ENCODE measurements at places on chromosomes 11 and 22.

- no peaks in the 10 kb centered on the region for H3K36me3 ChIP-seq
- no peak overlapping the region for H3K27ac ChIP-seq
- H3K27me3 ChIP-seq: no peaks in the 10 kb centered on the region
- H3K4me3 ChIP-seq: no peak overlapping the region
- H3K4me1 ChIP-seq: no peaks in the 10 kb centered on the region
- no peak for DNase-seq
These were observed 80.8 kb downstream of the FBLN1 start for GRCh38 chr22:45583504-45583903.

DNA sequence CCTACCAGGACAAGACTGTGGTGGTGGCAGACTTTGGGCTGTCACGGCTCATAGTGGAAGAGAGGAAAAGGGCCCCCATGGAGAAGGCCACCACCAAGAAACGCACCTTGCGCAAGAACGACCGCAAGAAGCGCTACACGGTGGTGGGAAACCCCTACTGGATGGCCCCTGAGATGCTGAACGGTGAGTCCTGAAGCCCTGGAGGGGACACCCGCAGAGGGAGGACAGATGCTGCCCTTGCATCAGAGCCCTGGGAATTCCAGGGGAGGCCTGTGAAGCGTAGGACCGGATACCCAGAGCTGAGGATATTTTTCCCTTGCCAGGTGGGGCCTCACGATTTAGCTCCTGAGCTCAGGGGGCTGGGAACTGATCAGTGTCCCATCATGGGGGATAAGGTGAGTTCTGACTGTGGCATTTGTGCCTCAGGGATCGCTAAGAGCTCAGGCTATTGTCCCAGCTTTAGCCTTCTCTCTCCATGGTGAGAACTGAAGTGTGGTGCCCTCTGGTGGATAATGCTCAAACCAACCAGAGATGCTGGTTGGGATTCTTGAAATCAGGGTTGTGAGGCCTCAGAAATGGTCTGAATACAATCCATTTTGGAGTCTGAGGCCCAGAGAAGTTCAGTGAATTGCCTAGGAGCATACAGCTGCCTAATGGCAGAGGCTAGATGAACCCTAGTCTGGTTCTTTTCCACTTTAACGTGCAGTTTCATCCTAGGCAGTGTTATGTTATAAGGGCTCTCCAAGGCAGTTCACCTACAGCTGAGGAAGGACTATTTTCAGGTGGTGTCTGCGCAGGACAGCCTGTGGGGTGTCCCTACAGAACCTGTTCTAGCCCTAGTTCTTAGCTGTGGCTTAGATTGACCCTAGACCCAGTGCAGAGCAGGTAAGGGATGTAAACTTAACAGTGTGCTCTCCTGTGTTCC, 19.5 kb downstream of the PIK3IP1 start:
- no peaks in the 10 kb centered on the region for H3K4me1 ChIP-seq
- H3K4me3 ChIP-seq: no peak overlapping the region
- H3K27ac ChIP-seq: peak overlapping the region; percentile 52
- peak; percentile 84 for DNase-seq
- H3K27me3 ChIP-seq: no peaks in the 10 kb centered on the region

GRCh38 chr11:46635557-46636139, 18.3 kb downstream of the ATG13 start:
- H3K27ac ChIP-seq: no peak overlapping the region
- no peak overlapping the region for H3K4me3 ChIP-seq
- DNase-seq: no peak
- no peaks in the 10 kb centered on the region for H3K36me3 ChIP-seq
- no peaks in the 10 kb centered on the region for H3K4me1 ChIP-seq
- no peaks in the 10 kb centered on the region for H3K27me3 ChIP-seq

- H3K27ac ChIP-seq: no peak overlapping the region
- no peak for DNase-seq
- H3K36me3 ChIP-seq: no peaks in the 10 kb centered on the region
- H3K4me3 ChIP-seq: no peak overlapping the region
- H3K4me1 ChIP-seq: no peaks in the 10 kb centered on the region
- no peaks in the 10 kb centered on the region for H3K27me3 ChIP-seq
These were observed 69.2 kb upstream of the TTC12 start for GRCh38 chr11:113245216-113245615.

GRCh38 chr11:72939031-72939430, 124.8 kb downstream of the ATG16L2 start:
- no peak overlapping the region for H3K27ac ChIP-seq
- H3K27me3 ChIP-seq: no peaks in the 10 kb centered on the region
- no peak for DNase-seq
- H3K4me3 ChIP-seq: no peak overlapping the region

GRCh38 chr22:47040486-47041270, 278.2 kb downstream of the TBC1D22A start:
- H3K4me3 ChIP-seq: no peak overlapping the region
- DNase-seq: no peak
- H3K4me1 ChIP-seq: no peaks in the 10 kb centered on the region
- no peak overlapping the region for H3K27ac ChIP-seq

GRCh38 chr11:73982595-73982989, at the start of gene UCP2:
UCP2 (minus strand) TSS chr11:73982843; CDS start chr11:73978378, 4,465 bp downstream.
- H3K27me3 ChIP-seq: no peaks in the 10 kb centered on the region
- H3K36me3 ChIP-seq: no peaks in the 10 kb centered on the region
- H3K4me3 ChIP-seq: peak within 1 kb of the TSS; percentile 57
- peak within 1 kb of the TSS; percentile 90 for H3K27ac ChIP-seq
- DNase-seq: peak; percentile 96

- peak overlapping the region; percentile 64 for H3K4me3 ChIP-seq
- H3K4me1 ChIP-seq: no peaks in the 10 kb centered on the region
- H3K27me3 ChIP-seq: no peaks in the 10 kb centered on the region
These were observed 669 bp downstream of the MICAL3 start for GRCh38 chr22:18023509-18024275.

DNA sequence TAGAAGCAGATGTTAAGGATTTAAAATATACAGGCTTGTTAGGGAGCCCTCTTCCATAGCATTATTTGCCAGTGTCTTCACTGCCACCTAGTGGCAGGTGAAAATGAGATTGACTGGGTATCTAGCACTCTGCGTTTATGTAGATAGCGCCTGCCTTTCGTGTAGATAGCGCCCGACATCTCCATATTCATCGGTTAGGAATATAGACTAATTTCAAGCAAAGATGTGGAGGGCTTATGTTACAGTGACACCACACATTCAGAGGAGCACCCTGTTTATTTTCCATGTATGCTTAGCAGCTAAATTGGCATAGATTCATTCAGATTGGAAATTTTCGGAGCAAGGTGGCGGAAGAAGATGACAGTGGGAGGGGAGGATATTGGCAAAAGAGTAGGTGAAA, 72.0 kb downstream of the SLC5A12 start:
- DNase-seq: no peak
- H3K4me1 ChIP-seq: no peaks in the 10 kb centered on the region
- H3K4me3 ChIP-seq: no peak overlapping the region
- no peak overlapping the region for H3K27ac ChIP-seq

DNA sequence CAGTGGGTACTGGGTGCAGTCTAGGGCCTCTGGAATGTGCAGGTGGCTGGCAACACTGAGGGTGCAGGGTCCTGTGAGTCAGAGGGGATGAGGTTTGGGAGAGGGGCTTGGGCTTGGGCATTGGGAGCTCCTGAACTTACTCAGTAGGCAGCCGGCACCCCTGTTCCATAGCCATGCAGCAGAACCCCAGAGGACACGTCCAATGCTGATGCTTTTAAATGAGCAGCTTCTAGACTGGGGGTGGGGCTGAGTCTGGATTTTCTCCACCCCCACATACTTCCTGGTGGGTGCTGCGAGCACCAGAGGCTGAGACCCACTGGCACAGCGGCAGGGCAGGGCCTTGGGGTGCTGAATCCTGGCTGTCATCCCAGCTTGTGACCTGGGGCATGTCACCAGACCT, 71.4 kb downstream of the ARHGAP8 start:
- H3K4me1 ChIP-seq: no peaks in the 10 kb centered on the region
- no peaks in the 10 kb centered on the region for H3K27me3 ChIP-seq
- DNase-seq: no peak
- H3K4me3 ChIP-seq: no peak overlapping the region

GRCh38 chr11:12784445-12784844, 110.2 kb downstream of the TEAD1 start:
- no peak overlapping the region for H3K27ac ChIP-seq
- no peak for DNase-seq

- no peak overlapping the region for H3K4me3 ChIP-seq
- no peaks in the 10 kb centered on the region for H3K36me3 ChIP-seq
- no peaks in the 10 kb centered on the region for H3K4me1 ChIP-seq
- no peak for DNase-seq
These were observed 148.9 kb downstream of the TENM4 start for GRCh38 chr11:79291948-79292347.

DNA sequence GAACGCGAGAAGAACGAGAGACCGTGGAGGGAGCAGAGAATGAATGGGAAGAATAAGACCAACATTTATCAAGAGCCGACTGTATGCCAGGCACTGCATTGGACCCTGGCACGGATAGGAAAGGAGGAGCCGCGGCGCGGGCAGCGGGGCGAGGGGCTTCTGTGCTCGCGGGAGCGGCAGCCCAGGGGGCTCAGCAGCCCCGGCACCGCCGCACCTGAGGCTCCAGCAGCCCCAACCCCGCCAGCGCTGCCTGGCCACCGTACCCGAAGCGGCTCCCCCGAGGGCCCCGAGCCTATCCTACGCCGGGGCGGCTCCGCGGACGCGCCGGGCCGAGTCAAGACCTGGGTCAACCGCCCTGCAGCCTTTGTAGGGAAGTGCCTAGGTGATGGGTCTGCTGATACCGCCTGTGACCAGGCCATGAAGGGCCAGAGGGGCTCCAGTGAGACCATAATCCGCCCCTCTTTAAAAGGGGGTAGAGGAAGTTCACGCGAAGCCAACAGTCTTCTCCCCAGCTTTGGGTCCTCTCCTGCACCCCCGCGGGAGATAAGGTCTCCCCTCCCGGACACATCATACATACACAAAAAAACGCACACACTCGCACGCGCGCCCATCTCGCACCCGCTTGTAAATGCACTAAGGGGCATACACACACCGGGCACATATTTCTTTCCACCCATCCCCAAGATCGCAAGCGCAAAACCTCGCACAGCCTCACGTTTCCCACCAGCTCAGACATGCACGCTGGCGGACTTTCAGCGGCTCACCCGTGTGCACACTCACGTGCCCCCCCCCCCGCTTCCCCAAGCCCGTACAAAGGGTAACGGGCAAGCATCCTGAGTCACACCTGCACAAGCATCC, 935 bp upstream of the RTN4RL2 start:
- peaks cover 37% of the 10 kb centered on the region for H3K4me1 ChIP-seq
- no peaks in the 10 kb centered on the region for H3K36me3 ChIP-seq
- peaks cover 10% of the 10 kb centered on the region for H3K27me3 ChIP-seq
- H3K4me3 ChIP-seq: peak overlapping the region; percentile 56
- no peak for DNase-seq

- H3K27me3 ChIP-seq: no peaks in the 10 kb centered on the region
- H3K4me1 ChIP-seq: peaks cover 7% of the 10 kb centered on the region
- H3K27ac ChIP-seq: peak overlapping the region; percentile 55
- H3K4me3 ChIP-seq: no peak overlapping the region
- no peaks in the 10 kb centered on the region for H3K36me3 ChIP-seq
These were observed 5.5 kb downstream of the TOLLIP start for GRCh38 chr11:1303973-1304372.

- no peaks in the 10 kb centered on the region for H3K36me3 ChIP-seq
- H3K27ac ChIP-seq: no peak overlapping the region
- H3K27me3 ChIP-seq: no peaks in the 10 kb centered on the region
- DNase-seq: no peak
- no peaks in the 10 kb centered on the region for H3K4me1 ChIP-seq
- H3K4me3 ChIP-seq: no peak overlapping the region
These were observed 75.3 kb downstream of the PDE2A start for GRCh38 chr11:72598906-72599305.

- H3K4me3 ChIP-seq: no peak overlapping the region
- no peaks in the 10 kb centered on the region for H3K27me3 ChIP-seq
- no peak for DNase-seq
- no peak overlapping the region for H3K27ac ChIP-seq
- no peaks in the 10 kb centered on the region for H3K4me1 ChIP-seq
These were observed 48.2 kb upstream of the PARVA start for GRCh38 chr11:12329169-12329568.

DNA sequence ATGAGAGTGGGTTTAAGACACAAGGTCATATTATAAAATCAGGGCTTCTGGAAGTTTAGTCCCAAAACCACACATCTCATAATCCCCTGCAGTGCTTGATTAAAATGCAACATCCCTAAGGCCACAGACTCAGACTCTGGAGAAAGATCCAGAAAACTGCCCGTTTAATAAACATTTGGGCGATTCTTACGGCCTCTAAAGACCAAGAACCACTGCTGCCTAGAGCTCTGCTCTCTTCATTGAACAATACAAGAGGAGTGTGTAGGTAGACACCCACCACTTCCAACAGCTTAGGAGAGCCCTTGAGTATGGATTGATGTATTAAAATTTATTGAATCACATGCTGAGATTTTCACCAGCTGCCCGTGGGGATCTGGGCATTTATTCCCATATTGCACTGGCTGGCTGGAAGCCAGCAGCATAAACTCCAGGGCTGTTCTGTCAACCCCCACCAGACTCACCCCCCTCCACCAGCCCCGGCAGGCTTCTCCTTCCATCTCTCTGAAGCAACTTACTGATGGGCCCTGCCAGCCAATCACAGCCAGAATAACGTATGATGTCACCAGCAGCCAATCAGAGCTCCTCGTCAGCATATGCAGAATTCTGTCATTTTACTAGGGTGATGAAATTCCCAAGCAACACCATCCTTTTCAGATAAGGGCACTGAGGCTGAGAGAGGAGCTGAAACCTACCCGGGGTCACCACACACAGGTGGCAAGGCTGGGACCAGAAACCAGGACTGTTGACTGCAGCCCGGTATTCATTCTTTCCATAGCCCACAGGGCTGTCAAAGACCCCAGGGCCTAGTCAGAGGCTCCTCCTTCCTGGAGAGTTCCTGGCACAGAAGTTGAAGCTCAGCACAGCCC, 749 bp upstream of the BEST1 start:
- no peaks in the 10 kb centered on the region for H3K36me3 ChIP-seq
- H3K4me3 ChIP-seq: no peak overlapping the region
- no peak for DNase-seq
- no peaks in the 10 kb centered on the region for H3K27me3 ChIP-seq

- H3K27me3 ChIP-seq: no peaks in the 10 kb centered on the region
- H3K36me3 ChIP-seq: no peaks in the 10 kb centered on the region
- peak; percentile 96 for DNase-seq
- peak overlapping the region; percentile 75 for H3K4me3 ChIP-seq
- peaks cover 7% of the 10 kb centered on the region for H3K4me1 ChIP-seq
These were observed 2.1 kb downstream of the TOB2 start for GRCh38 chr22:41444360-41445128.
